ENCODE measurements at places on chromosomes 13 and 19. TPM values are rescaled to one million over a fixed set of nuclear protein-coding genes. Genes with fewer than 3 reads are reported as not detected.
A peak's percentile ranks its signal among the peaks of the same experiment; 100 is the strongest.

TTC9B gene
- total RNA-seq = not detected

FAM216B gene
- not detected for total RNA-seq

GDF15 gene
- 252 TPM for total RNA-seq

KLK13 gene
- not detected for total RNA-seq

SPACA7 gene
- not detected for total RNA-seq

DNA sequence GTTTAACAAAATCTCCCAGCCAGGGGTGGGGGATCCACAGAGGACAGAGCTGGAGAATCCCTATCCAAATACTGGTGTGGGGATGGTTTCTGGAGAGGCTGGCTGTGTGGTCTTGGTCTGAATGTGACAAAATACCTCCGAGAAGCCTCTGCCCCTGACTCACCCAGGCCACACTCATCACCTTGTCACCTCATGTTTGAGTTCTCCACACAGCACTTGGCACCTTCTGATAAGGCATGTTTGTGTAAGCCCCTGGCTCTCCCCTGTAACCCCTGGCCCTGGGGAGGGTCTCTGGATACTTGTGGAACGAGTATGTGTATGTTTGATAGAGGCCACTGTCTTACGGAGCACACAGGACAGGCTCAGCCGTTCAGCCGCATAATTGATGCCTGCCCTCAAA lies 14.7 kb downstream of the TECR start:
- no peak for DNase-seq

DNA sequence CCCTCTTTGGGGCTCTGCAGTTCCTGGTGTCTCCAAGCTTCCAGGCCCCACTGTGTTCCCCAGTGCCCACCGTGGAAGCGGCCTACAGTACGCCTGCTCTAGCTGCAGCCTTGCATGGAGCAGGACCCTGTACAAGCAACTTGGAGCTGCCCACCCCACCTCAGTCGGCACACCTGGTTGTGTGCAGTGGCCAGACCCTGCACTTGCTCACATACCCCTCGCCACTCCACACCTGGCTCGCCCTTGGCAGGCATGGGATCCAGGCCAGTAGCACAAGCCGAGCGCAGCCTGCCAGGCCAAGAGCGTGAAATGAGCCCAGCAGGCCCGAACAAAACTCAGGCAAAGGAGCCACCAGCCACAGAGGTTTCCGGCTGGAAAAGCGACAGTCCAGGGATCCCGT lies 36.4 kb downstream of the ANKRD27 start:
- DNase-seq = no peak

GRCh38 chr19:10639836-10640235 lies 14.3 kb upstream of the ILF3 start:
- no peak for DNase-seq

- no peak for DNase-seq
These were observed 724.3 kb upstream of the SLITRK1 start for GRCh38 chr13:84606616-84607015.

DNA sequence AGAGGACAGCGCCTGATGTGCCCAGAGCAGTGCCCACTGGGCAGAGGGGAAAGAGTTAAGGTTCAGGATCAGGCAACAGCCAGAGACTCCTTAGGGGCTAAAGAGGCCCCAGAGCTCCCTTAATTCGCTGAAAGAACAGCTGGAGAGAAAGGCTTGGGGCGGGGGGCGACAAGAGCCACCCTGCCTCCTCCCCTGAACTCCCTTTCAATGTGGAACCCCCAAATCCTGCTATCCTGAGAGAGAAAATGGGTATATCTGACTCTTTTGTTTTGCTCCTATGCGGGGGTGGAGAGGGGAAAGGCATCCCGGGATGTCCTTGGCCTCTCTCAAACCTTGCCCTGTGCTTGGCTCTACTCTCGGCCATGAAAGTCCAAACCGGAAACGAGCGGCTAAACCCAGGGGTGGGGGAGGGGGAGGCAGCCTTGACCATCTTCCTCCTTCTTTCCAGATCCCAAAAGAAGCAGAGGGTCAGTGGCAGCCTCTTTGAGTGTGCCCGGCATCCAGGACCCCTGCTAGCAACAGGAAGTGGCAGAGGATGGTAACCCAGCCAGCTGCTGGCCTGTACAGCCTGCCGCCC lies 4.7 kb downstream of the PRKACA start:
- DNase-seq = no peak

- DNase-seq = no peak
These were observed 10.3 kb upstream of the ERVK3-1 start for GRCh38 chr19:58294743-58295374.

- DNase-seq = no peak
These were observed 167.3 kb downstream of the FLT1 start for GRCh38 chr13:28327373-28328270.

DNA sequence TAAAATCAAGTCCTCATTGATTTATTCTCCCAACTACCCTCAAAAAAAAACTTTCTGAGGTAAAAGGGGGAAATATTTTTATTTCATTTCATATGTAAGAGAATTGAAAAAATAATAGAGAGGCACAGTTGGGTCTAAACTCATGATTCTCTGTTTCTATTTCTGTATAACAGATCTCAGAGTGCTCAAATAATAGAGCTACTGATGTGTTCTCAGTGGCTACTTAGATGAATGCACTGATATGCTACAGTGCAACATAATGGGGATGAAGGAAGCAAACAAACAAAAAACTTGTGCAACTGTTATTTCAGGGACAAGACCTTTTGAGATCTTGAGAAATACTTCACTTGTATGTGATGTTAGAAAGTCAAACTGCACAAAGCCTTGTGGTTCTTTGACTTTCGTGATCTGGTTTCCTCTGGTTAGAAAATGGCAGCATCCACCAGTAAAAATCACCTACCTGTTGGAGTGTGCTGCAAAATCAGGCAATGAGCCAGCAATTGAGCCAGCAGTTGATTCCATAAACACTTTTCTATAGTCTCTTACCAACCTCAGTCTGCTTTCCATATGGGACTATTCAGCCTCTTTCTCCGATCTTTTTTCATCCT lies 9.7 kb upstream of the DACH1 start:
- no peak for DNase-seq

GRCh38 chr19:45469945-45470761 lies 2.4 kb downstream of the FOSB start:
- DNase-seq = peak; percentile 58

DNA sequence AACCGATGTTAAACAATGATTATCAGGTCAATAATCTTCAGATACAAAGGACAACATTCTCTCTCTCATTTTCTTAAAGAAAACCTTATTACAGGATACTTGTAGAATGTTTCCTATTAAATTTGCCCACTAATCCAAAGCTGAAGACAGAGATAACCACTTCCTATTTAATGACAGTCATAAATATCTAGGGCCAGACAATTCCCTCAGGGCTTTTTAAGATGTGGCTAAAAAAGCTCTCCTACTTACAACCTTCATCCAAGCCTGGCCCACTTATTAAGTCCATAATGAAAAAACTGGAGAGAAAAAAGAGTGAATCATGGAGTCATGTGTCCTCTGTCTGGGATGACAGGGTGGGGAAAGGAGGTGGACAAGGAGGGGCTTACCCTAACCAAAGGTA lies 235.9 kb downstream of the KLF12 start:
- no peak for DNase-seq

DNA sequence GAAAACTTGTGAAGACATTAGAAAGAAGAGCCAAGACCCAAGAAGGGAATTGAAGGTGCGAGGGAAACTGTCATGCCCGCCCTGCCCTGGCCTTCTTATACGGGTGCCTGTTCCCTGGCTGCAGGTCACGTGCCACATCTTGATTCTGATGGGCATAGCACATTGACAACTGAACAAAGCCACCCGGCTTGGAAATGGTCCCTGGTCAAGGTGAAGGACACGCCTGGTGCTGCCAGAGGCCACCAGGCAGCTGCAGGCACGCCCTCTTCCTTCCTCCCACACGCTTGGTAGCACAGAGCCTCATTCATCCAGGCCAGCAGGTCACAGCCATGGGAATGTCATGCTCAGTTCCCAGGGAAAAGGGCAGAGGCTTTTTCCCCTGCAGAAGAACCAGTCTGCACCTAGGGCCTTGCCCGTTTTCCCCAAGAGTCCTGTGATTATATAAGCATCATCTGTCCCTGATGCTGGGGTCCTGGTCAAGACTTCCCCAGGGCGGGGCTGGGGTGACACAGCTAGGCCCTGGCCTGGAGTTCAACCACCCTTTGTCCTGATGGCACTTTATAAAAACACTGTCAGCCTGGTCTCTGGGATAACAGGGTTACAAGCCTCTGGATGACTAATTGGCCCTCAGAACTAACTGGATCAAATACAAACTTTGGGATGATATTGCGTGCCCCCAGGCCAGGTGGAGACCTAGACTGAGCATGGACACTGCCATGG lies 56.0 kb downstream of the CDADC1 start:
- peak; percentile 55 for DNase-seq

- no peak for DNase-seq
These were observed 122.8 kb downstream of the OXGR1 start for GRCh38 chr13:96871469-96871868.

DNA sequence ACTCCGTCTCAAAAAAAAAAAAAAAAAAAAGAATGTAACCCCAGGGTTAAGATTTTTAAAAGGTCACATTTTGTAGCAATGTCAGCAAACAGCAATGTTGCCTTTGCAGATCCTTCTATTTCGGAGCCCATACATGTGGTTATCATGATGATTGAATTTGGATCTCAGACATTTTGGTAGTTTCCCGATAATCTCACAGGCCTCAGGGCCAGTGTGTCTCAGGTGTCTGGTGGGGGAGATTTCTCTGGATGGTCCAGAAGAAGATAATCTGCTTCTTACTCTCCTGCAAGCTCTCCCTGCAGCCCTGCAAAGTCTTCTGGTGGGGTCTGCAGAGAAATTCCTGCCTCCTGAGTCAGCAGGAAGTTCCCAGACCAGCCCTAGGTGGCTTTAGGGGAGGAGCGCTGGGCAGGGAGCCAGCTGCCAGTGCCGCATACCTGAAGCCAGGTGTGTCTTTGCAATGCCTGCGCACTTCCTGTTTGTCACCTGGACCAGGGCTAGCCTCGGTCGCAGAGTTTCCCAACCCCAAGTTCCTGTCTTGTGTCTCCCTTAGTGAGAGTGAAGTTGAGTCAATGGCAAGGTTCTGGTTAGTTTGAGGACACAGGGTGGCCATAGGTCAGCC lies 1.4 kb downstream of the SH2D3A start:
- peak; percentile 94 for DNase-seq

DNA sequence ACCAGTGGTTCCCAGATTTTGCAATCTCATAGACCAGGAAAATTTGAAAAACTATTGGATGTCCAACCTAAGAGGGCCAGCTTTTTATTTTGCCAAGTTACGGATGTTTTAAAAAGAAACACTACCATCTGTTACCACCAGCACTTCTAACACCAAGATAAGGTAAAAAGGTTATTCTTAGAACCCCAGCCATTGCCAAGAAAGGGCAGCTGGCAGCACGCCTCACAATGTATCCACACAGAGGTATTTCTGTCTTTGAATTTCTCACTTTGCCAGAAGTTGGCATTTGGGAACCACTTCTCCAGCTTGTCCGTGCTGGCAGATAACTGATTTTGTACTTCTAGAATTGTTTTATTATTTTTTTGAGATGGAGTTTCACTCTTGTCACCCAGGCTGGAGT lies 28.7 kb downstream of the CAPN12 start:
- peak; percentile 72 for DNase-seq

DNA sequence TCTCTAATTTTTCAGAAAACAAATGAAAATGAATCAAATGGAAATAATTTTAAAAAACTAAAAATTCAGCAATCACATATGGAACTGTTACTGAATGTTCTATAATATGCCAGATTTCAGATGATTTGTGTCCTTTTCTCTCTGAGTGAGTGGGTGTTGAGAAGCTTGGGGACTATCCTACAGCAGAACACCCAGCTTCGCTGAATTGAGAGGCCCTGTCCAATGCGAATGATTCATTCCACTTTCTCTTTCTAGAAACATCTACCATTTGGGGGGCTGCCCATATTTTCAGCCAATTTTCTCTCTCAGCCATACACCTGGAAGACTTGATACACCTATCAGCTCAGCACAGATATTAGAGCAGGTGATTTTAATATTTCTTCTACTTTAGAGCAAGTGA lies 1666.7 kb downstream of the EFNB2 start:
- DNase-seq = no peak
